Glomerular endothelial cell (primary cell): ENCODE measurements at places on chromosomes 7 and 10. TPM values are rescaled to one million over a fixed set of nuclear protein-coding genes. Genes with fewer than 3 reads are reported as not detected.

Gene INMT
- total RNA-seq: 0.05 and 0.12 TPM in 2 replicates

Gene OR6B1
- total RNA-seq: not detected in 2 replicates

Gene ZNF679
- total RNA-seq: not detected in 2 replicates

Gene CPN1
- not detected in 2 replicates for total RNA-seq

Gene MSANTD7
- total RNA-seq: 10.5 and 13.8 TPM in 2 replicates

Gene ELMO1
- total RNA-seq: 27.9 and 62.2 TPM in 2 replicates

Gene ITGA8
- 2.1 and 9.5 TPM in 2 replicates for total RNA-seq

Gene ARMC3
- total RNA-seq: not detected in 2 replicates

Gene CALCR
- total RNA-seq: not detected in 2 replicates
